AG09319 (cell line): ENCODE measurements at places on chromosomes 3 and 15.

GRCh38 chr3:53044711-53045517, 959 bp downstream of the SFMBT1 start:
- peak; percentile 5 for DNase-seq

DNA sequence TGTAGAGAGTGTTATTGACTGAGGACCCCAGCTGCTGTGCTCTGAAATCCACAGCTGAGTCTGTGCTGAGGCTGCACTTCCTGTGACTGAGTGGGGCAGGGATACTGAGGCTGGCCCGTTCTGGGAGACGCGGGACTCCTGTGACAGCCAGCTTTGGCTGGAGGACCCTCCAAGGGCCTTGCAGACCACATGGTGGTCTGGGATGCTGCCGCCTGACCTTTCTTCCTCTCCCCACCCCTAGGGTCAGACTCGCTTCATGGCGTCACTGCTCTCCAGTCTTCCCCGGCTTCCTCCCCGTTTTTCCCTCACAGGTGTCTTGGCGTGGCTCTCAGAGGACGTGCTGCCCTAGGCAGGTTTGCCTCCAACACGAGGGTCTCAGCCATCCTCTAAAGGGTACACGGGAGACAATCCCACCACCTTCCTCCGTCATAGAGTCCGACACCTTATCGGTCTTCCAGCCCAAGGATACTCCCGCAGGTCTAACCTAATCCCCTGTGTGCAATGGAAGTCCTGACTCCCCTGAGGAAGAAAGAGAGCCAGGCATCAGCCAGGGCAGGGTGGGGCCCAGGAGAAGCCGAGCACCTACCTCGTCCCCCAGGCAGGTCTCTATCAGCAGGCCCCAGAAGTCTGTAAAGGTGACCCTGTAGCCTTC, 19.9 kb upstream of the EHD4 start:
- DNase-seq, result no peak

DNA sequence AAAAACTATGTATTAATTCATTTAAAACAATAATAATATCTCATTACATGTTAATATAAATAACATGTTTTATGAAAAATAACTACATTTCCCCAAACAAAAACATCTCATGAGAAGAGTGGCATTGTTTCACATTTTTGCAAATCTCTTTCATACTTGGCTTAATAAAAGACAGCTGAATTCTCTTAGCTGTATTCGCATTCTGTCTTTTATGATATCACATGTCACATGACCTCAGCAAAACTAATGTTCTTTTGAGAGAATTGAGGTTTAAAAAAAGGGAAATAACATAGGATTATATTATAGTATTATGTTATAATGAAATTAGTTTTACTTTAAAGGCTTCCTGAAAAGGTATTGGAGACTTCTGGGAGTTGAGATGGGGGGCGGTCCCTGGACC, 48.4 kb upstream of the SPPL2A start:
- DNase-seq, result no peak

DNA sequence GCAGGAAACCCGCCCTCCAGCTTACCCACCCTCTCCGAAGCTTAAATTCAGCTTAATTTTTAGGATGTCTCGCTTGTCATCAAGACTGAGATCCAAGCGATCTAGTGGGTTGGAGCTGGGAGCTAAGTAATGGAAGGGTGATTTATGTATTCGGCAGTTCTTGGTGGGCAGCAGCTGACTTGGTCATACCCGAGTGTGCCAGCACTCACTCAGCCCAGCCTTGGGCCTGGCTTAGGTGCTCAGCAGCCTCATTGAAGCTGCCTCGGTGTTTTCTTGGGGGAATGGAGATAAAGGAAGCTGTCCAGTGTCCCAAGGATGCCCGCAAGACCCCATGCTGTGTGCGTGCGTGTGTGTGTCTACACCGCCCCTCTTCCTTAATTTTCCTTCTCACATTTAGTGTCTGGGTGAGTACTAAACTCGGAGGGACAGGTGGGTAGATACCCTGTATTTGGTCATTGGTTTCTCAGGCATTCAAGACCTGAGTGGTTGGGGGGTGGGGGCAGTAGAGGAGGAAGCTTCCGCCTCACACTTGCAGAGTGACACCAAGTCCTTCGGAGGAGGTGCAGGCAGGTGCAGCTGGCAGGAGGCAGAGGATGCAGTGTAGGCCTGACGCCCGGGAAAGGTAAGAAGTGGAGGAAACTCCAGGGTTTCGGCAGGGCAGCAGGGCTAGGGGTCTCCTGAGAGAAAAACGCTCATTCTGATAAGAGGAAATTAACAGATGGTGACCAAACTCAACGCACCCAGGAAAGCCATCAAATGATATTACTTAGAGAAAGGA, 92.8 kb downstream of the PCSK6 start:
- no peak for DNase-seq

DNA sequence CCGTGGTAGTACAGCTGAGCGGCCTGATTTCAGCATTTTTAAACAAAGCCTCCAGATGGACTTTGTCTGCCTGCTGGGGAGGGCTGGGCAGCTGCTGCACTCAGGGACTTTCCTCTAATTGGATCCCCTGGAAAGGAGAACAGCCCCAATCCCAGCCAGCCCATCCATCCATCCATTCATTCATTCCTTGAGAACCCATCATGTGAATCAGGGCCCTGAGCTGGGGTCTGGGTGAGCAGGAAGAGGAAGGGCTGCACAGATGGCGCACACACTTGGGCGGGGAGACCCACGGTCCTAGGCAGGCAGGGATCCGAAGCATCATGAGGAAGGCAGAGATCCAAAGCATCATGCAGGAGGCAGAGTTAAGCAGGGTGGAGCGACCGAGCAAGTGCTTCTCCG, 45.7 kb downstream of the TPRA1 start:
- no peak for DNase-seq

DNA sequence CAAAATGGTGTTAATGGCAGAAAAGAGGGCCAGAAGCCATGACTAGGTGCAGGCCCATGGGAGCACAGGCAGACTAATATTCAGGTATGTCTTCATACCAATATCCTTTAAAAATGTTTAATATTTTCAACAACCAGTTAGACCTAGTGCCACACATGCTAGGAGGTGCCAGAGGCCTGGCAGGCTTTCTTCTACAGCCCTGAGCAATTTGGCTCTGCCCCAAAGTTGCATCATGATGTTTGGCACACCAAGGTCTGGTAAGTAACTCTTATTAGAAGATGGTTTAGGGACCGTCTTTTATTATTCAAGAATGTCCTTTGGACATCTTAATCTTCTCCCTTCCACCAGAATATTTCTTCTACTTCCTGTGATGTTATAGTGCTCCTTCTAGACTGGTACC, 34.8 kb downstream of the MITF start:
- no peak for DNase-seq

- no peak for DNase-seq
Observed at GRCh38 chr3:53232641-53233377, 23.0 kb downstream of the TKT start.

- no peak for DNase-seq
Observed at GRCh38 chr15:70528270-70528706, 235.1 kb downstream of the UACA start.

DNA sequence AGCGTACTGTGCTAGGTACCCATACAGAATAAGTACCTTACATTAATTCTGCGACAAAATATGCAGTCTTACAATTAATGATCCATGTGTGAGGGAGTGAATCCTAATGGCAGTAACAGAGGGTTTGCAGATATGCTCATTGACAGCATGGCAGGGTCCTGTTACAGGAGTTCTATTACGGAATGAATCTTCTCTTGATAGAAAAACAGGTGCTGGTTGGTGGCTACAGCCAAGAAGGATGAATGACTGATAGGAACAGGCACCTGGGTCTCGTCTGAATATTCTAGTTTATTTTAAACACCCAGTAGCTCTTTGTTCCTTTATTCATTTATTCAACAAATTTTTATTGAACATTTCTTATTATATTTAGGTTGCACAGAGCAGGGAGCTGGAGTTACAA, 22.8 kb downstream of the PGBD4 start:
- no peak for DNase-seq
